NCI-H2171 (cell line): ENCODE measurements at places on chromosomes 7 and 10.

GRCh38 chr7:129778770-129779601 is 167.5 kb downstream of the NRF1 start:
- DNase-seq, result peak; percentile 29

GRCh38 chr10:92756201-92757065 is 66.7 kb downstream of the HHEX start:
- DNase-seq, result no peak

GRCh38 chr10:133418289-133418993 is 6.0 kb downstream of the SPRN start:
- DNase-seq, result no peak

DNA sequence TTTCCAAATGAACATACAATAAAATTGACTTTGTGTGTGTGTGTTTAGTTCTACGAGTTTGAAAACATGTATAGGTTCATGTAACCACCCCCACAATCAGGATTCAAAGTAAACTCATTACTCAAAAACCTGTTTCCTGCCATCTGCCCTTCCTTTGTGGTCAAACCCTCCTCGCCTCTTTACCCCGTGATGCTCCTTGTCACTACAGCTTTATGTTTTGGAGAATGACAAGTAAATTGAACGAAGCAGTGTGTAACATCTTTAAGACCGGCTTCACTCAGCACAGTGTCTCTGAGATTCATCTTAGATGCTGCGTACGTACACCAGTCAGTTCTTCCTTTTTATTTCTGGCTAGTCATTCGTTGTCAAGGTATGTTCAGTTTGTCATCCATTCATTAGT is 54.6 kb upstream of the MKI67 start:
- no peak for DNase-seq

GRCh38 chr7:122597277-122597676 is 101.6 kb downstream of the RNF133 start:
- no peak for DNase-seq

DNA sequence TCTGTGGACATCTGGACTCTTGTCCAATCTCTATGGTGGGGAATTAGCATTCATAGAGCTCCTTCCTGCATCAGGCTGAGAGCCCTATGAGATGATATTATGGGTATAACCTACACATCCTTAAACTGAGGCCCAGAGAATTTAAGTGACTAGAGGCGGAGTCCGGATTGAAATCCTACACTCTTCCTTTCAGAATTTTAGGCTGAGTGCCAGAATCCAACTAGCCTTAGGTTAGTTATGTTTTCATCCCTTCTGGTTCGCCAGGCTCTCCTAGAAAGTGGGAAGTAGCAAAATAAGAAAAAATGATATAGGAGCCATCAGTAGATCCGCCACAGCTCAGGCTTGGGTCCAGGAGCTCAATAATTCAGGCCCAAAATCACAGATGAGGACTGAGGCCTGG is 212.5 kb downstream of the GLI3 start:
- DNase-seq, result no peak

DNA sequence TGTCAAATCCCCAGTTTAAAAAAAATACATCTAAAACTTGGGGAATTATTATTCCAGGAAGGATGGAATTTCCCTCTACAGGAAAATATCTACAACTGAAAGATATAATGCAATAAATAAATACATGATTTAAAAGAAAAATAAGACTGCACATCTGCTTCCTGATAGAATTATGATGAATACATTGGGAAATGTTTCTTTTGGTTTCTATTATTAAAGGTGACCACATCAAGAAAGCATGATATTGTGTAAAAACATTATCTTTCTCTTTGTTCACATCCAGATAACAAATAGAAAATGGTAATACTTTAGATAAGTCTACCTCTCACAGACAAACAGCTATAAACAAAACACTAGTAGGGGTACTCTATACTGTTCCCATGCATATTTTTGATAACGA is 19.2 kb downstream of the SEMA3D start:
- DNase-seq, result no peak

DNA sequence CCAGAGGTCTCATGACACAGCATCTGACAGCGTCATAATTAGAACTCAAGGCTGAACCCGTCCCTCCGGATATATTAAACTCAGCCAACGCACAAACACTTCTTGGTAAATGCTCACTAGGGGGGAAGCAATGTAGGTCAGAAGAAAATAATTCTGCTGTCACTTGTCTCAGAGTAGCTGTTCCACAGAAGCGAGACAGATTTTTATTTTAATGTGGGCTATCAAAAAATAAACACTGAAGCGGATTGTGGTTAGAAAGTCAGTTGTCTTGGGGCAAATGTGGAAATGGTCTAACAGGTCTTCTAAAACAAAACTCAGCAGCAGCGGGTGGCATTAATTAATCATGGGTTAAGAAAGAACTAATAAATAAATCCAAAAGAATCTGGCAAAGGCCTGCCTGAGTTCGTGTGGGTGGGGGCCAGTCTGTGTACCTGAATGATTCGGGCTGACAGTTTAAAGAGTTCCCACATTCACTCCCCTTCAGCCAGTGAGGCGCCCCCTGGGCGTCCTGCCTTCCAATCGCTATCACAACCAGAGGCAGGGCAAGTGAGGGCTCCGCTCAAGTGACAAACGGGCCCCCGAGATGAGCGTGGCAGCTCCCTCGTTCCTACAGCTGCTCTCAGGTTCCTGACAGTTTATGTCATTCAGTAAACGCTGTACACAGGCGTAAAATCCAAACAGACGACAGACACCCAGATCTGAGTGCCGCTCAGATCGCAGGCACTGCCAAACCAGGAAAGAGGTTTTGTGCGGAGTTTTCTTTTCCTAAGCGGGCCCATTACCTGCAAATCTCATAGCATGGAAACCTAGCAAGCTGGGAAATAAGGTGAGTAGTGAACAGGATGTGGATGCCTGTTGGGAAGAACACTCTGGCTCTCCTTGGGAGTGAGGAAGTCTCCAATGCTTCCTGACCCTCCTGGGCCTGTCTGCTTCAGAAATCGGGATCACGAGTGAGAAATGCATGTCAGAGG is 52.9 kb downstream of the NRAP start:
- no peak for DNase-seq

GRCh38 chr10:15856328-15857015 is 3.8 kb downstream of the MINDY3 start:
- DNase-seq, result no peak

DNA sequence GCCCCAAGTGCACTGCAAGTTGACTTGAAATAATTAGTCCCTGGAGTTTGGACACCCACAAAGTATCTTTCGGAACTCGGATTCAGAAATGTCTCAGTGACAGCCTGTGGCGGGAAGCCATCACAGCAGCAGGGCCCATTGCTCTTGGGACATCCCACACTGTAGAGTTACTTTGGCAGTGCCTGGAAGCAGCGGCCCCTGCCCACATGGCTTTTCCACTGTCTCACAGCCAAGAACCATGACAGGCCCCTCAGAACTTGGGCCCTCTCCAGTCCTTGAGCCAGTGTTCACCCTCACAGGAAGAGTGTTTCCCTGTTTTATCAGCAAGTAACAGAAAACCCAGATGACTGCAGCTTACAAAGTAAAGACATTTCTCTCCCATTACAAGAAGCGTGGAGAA is 477.0 kb upstream of the GALNT17 start:
- no peak for DNase-seq

- DNase-seq, result no peak
Observed at GRCh38 chr10:16966991-16967865, 150.0 kb upstream of the RSU1 start.

DNA sequence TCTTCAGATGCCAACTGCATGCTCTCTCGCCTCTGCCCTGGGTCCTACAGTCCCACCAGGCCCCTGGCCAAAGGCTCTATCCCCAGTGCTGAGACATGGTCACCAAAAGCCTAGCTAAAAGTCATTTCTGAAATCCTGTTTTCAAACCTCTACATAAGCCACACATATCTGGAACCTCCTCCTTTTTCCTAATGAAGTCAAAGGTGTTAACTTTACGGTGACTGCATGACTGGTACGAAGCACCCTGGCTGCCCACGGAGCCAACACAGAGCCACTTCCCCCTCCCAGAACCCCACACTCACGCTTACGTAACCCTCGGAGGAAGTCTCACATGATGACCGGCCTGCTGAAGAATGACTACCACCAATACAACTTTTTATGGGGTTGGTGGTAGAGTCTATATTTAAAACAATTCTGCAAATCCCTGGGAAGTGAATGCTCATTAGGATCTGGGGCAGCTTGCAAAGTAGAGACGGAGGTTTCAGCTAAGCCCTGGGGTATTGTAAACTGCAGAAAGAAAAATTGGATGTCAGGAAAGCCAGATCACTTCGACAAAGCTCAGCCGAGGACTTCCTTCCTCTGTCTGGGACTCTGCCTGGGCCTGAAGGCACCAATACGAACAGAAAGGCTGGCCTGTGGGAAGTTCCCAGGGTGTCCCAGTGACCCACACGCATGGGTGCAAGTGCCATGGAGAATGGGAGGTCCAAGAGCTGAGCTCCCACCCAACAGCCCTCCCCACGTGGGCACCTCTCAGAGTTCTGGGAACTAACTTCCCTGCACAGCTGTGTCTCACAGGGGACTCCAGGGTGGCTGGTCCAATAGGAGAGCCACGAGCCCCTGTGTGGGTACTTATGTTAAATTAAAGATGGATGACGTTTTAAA is 50.7 kb downstream of the PDGFA start:
- no peak for DNase-seq

GRCh38 chr10:88187472-88187871 is 324.0 kb downstream of the PTEN start:
- no peak for DNase-seq

DNA sequence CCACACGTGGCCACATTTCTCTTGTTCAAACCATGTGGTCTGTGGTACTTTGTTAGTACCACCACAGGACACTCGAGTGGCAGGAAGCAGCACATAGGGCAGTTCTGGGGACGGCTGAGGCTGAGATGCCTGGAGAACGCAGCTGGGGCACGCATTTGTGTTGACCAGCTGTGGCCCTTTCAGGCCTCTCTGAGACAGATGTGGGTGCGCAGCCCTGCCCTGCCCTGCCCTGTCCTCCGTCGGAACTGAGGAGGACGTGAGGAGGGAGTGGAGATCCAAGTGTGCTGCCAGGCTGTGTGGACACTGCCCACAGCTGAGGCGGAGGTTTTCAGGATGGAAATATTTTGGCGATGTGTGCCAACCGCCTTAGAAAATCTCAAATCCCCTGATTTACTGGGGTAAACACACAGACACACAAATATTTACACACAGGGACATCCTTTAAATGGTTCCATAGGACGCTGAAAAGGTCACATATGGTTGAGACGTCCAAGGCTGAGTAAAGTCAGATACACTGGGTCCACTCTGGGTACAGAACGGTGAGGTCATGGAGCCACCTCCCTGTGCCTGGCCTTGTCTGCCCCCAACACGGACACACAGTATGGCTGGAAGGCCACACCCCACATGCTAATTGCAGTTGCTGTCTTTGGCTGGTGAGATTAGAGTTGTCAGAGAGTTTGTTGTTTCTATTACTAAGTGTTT is 14.8 kb downstream of the BHLHA15 start:
- DNase-seq, result no peak

DNA sequence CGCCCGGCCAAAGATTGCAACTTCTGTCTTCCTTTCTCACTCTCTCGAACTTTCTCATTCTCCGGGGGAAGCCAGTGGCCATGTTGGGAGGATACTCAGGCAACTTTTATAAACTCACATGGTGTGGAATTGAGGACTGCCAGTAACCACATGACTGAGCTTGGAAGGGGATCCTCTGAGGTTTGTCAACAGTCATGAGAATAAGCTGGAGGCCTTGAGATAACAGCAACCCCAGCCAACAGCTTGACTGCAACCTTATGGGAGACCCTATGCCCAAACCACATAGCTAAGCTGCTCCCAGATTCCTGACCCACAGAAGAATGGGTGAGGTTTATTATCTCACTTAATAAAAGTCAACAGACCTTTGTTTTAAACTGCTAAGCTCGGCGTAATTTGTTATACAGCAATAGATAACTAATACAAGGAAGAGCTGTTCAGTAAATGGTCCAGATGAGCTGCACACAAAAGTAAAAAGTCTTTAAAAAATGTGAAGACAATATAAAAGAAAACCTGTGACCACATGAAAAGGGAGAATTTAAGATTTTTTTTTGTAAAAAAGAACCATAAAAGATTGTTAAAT is 9.6 kb downstream of the SYPL1 start:
- no peak for DNase-seq

GRCh38 chr10:48556713-48557112 is 48.2 kb downstream of the ARHGAP22 start:
- no peak for DNase-seq

GRCh38 chr10:78316451-78316931 is 282.8 kb downstream of the RPS24 start:
- no peak for DNase-seq

DNA sequence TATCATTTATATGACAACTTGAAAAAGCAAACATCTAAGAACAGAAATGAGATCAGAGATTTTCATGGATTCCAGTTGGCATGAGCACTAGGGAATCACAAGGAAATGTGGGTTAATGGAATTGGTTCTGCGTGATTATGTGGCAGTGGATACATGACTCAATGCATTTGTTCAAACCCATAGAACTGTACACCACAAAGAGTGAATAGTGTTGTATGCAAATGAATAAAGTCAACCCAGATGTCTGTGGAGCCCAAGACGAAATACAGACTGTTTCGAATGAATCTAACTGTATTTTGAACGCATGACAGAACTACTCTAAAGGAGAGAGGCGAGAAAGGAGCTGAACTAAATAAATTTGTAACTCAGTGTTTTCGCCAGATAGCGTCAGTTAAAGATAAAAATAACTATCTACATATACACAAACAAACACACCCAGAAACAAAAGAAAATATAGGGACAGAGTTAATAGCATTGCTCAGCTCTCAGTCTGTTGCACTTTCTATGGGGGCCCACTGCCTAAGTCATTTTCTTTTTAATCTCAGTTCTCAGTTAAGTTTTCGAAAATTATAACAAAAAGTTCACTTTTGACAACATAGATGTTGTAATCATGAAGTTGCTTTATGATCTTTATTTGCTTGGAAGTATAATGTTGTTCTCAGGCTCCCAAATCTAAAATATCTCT is 636.7 kb upstream of the SEMA3D start:
- DNase-seq, result no peak

DNA sequence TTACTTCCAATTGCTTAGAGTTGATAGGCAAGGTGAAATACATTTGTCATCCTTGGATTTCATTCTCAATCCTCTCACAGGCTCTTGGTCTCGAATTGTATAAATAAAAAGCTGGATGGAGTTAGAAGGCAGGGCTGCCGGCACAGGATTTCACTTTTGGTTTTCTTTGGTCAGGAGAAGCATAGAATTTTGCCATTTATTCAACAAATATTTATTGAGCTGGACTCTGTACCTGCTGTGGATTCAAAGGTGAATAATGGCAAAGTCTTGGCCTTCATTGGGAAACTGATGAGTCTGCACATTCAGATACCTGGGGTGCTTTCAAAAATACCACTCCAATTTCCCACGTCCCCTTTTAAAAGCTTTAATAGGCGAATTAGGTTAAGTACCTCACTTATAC is 49.7 kb downstream of the PDK4 start:
- DNase-seq, result no peak

DNA sequence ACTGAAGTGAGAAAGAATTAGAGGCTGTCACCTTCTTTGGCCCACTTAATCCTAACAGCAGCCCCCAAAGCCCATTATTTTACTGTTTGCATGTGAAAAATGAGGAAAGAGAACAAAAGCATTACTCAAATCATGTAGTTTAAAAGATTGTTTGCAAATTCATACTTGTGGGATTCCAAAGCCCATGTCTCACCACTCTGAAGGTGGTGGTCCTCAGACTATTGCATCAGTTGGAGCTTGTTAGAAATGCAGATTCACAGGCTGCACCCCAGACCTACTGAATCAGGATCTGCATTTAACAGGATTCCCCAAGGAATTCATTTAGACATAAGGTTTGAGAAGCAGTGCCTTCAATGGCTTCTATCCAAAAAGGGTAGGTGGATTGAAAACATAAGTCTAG is 93.7 kb upstream of the PDE1C start:
- no peak for DNase-seq
